Activated CD8-positive, alpha-beta memory T cell treated with anti-CD3 and anti-CD28 coated beads for 4 hours (primary cell): ENCODE measurements at places on chromosomes 5 and 9.

- DNase-seq, result no peak
These were observed 164.5 kb downstream of the ATPSCKMT start for GRCh38 chr5:10085185-10085584.

DNA sequence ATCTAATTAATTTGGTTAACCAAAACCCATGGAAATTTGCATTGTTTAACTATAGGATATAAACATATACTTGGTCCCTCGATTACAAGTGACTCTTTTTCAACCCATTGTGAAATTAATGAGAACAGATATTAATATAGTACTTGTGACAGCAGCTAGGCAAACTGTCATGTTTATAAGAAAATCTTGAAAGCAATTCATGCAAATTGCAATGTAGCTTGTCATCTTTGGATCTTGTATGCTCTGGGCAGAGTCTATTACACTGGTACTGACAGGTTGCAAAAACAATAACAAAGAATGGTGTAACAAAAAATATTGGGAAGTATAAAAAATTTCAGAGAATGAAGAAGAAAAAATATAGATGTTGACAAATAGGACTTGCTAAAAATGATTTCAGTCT, 941.0 kb downstream of the DNAH5 start:
- no peak for DNase-seq

GRCh38 chr5:97192580-97193354, 9.7 kb upstream of the RIOK2 start:
- no peak for DNase-seq

GRCh38 chr5:92444888-92445287, 1061.8 kb upstream of the ARRDC3 start:
- no peak for DNase-seq

DNA sequence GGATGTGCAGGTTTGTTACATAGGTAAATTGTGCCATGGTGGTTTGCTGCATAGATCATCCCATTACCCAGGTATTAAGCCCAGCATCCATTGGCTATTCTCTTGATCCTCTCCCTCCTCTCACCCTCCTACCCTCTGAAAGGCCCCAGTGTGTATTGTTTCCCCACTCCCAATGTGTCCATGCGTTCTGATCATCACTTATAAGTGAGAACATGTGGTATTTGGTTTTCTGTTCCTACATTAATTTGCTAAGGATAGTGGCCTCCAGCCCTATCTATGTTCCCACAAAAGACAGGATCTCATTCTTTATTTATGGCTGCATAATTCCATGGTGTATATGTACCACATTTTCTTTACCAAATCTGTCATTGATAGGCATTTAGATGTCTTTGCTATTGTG, 243.3 kb upstream of the PDE4D start:
- DNase-seq, result no peak

- DNase-seq, result no peak
These were observed 4.4 kb upstream of the CREBRF start for GRCh38 chr5:173051746-173052145.

DNA sequence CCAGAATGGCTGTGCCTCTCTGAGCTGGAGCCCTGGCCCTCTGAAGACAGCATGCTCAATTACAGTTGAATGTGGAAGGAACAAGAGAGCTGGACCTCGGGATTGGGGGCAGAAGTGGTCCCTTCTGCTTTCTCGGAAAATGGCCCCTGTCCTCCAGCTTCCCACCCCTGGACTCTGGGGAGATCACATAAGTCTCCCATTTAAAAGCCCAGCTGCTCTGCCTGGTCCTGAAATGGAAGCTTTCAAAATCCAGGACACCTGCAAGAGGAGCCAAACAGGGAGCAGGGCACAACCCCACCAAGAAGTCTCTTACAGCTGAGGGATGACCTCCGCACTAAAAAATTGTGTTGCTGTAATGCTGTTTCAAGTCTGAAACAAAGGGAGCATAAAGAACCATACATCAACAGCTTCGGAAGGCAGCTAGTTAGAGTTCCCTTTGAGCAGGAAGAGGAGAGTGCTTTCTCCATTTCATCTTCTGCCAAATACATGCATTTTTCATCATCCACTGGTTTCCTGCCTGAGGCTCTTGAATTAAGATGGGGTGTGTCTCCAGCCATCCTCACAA, 48.2 kb downstream of the TGFBI start:
- DNase-seq, result no peak

DNA sequence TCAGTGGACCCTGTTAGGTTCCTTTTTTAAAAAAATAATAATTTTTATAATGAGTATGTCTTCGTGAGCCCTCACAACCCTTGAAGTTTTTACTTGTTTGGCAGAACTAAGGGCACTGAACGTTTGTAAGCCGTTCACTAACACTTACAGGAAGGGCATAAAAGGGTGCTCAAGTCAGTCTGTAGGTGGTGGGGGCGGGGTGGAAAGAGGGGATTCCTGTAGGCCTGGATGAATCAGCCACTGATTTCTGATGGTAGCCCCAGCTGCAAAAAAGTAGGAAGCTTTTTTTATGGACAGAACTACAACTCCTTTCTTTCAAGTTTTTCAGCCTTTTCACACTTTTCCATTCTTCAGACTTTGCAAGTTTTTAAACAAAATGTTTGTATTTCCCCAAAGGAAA, 35.8 kb downstream of the PIK3R1 start:
- peak; percentile 58 for DNase-seq

DNA sequence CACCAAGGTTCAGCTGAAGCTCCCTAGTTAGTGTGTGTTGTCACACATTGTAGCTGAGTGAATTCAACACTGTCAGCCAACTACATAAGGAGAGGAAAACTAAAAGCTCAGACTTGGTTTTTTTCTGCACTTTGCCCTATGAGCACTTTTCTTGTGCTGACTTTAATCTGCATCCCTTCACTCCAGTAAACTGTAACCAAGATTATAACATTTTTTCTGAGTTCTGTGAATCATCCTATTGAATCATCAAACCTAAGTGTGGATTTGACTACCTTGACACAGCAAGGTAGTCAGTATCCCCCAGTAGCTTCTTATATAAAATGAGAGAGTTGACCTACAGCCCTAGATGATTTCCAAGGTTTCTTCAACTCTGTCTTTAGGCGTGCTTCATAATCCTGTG, 325.0 kb downstream of the AGTPBP1 start:
- no peak for DNase-seq

DNA sequence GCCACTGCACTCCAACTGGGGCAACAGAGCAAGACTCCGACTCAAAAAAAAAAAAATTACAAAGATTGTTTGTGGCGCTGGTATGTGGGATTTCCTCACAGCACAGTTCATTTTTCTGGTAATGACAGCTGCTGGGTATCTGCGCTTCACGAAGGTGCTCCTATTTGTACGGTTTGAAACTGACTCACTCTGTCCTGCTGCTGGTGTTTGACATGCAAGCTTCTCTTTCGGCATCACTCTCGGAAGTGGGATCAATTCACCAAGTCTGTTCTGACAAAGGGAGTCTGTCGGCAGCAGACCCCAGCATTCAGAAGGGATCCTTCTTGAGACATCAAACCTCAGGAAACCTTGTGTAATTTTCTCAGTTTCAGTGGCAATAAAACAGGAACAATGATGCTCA, 26.3 kb downstream of the MAML1 start:
- no peak for DNase-seq

DNA sequence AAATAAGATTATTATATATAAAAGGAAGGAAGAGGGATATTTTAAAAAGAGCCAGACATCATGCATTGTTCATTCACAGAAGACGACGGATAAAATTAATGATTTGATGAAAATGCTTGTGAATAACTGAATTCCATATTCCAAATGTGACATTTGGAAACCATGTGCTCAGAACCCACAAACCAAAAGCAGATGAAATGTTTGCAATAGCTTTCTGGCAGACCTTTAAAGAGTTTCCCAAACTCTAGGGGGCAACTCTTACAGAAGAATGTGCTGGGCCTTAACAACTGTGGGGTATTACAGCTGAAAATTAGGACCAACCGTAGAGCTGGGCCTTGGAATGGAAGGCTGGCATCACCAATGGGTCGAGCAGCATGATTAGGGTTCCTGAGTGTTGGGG, 471.0 kb downstream of the EFNA5 start:
- DNase-seq, result no peak

DNA sequence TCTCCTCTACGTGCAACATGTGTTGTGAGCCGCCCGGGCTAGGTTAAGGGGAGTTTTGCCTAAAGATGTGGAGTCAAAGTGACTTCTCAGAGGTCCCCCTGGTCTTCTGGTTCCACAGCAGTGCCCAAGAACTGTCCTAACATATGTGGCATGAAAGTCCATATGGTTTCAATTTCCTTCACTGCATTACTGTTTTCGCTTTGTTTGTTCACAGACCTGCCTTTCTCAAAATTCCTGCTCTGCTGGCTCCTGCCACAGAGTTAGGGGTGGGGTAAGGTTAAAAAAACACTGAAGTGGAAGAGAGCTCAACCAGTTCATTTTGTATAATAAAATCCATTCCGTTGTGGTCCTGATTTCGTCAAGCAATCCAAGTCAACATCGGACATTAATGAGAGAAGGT, 289.4 kb downstream of the DMAC1 start:
- DNase-seq, result no peak

- DNase-seq, result no peak
These were observed 64.9 kb downstream of the AOPEP start for GRCh38 chr9:94791435-94791834.

- DNase-seq, result no peak
These were observed 197.0 kb downstream of the SYK start for GRCh38 chr9:90998573-90998972.

GRCh38 chr9:20227166-20227874, 395.0 kb downstream of the MLLT3 start:
- DNase-seq, result no peak

- DNase-seq, result no peak
These were observed 34.0 kb upstream of the HAND1 start for GRCh38 chr5:154511984-154512383.

DNA sequence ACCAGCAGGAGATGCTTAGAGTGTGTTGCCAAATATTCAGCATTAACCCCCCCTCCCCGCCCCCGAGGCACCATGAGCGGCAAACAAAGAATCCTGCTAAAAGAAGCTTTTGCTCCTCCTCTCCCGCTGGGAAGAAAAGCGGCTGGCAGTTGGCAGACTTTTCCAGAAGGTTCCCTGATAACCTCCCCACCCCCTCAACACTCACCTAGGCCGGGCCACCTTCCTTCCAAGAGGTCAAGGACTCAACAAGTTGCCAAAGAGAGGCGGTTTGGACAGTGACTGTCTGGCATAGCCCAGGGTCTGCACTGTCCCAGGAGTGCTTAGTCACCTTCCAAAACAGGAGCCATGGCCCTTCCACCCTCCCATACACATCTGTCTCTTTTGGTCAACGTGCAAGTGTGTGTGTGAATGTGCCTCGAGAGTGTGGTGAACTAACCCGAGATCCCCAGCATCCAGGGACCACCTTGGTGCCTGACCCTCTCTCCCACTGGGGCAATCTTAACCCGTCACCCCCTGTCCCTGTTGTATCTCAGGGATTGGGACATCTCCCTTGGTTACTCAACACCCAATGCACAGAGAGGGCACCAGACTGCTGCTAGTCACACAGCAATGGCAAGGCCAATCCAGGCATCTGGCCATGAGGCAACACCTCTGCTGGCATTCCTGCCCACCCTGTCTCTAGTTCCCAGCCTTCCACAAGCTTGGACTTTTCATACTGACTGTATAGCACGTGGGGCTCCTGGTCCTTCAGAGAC, 18.9 kb downstream of the CAMK2A start:
- no peak for DNase-seq

- no peak for DNase-seq
These were observed 94.5 kb upstream of the MINAR2 start for GRCh38 chr5:129653442-129653841.

DNA sequence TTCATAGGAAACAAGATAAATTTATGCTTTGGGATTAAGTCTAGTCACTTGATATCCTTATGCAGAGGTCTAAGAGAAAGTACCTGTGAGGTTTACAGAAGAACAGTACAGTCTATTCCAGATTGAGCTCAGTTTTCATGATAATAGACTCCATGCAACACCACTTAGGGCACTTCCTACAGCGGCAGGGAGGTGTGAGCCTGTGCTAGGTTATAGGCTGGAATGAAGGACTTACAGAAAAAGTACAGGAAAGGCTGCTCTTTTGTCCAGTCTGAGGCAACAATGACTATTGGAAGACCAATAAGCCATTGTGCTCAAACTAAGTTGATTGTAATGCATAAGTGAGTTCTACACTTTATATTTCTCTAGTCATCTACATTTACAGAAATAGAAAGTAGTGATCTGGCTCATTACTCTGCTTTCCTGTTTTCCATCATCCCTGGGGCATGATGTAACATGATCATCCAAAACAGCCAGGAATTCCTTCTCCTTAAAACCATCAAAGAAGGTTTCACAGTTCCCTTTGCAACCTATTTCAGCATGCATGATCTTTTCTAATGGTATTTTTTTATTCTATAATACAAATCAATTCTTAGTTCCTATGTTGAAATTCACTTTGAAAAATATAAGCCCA, 322.8 kb downstream of the SLF1 start:
- no peak for DNase-seq

- no peak for DNase-seq
These were observed 2.2 kb downstream of the ZSWIM6 start for GRCh38 chr5:61333954-61334867.

- DNase-seq, result no peak
These were observed 259.7 kb upstream of the ZNF608 start for GRCh38 chr5:125006011-125006685.

- no peak for DNase-seq
These were observed 398.9 kb downstream of the EFNA5 start for GRCh38 chr5:107271682-107272350.

DNA sequence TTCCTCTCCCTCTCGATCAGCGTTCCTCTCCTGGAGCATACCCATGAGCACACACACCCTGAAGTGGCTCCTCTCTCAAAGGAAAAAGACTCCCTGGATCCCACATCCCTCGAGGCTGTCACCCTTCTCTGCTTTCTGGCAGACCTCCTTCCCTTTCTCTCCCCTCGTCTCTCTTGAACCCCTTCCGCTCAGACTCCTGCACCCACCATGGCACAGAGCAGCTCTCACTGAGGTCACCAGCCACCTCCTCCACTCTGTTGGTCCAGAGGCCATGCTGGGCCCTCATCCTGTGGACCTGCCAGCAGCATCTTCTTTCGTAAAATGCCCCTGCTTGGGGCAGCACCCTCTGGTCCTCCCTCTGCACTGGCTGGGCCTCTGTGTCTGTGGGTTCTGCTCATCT, 5.7 kb downstream of the B4GALT7 start:
- no peak for DNase-seq

- DNase-seq, result no peak
These were observed 621.2 kb upstream of the CDH6 start for GRCh38 chr5:30572279-30572678.

- no peak for DNase-seq
These were observed 41.7 kb upstream of the CLINT1 start for GRCh38 chr5:157900644-157901043.
